ENCODE measurements at places on chromosomes 12 and 14.

- DNase-seq, result no peak
These were observed 18.4 kb downstream of the ZNF664 start for GRCh38 chr12:123991372-123991951.

- DNase-seq, result no peak
These were observed 13.2 kb downstream of the BEGAIN start for GRCh38 chr14:100573757-100574641.

GRCh38 chr14:104879201-104879982, 14.3 kb downstream of the CEP170B start:
- DNase-seq, result no peak

DNA sequence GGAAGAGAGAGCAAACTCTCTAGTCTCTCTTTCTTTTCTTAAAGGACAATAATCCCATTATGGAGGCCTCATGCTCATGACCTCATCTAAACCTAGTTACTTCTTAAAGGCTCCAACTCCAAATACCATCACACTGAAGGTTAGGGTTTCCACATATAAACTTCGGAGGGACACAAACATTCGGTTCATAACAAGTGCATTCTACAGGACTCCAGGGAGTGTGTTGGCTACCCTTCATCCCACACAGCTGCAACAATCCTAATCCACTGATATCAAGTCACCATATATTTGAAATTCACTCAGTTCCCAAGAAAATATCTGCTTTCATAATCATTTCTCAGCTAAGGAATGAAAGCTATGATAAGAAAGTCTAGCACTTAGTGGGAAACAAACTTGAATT, 265.9 kb upstream of the PLEKHG7 start:
- no peak for DNase-seq

GRCh38 chr12:43832463-43833168, 3.3 kb upstream of the TMEM117 start:
- DNase-seq, result no peak

GRCh38 chr12:51005671-51006070, 20.5 kb downstream of the SLC11A2 start:
- DNase-seq, result no peak

DNA sequence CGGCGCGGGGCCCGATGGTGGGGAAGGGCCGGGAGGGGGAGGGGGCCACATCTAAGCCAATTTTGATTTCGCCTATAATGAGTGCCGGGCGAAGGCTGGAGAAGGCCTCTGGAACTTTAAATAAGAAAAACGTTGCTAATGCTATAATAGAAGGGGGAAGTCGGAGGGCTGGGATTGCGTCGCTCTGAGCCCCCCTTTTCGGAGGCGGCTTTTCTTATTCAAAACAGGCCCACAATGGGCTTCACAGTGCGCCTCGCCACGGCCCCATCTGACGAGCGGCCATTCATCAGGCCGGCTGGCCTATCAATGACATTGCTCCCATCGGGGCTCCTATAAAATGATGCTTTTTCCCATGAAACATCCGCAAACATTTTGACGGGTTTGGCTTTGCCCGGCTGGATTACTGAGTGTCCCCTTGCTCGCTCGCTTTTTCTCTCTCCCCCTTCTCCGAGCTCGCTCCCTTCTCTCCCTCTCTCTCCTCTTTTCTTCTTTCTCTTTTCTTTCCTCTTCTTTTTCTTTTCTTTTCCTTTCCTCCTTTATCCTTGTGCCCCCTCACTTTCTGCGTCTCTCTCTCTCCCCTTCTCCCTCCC, at the start of gene RFX4:
Gene RFX4 (plus strand): TSS at position 364 of the 590 bp plus-strand sequence. CDS start 317 bp downstream, outside the sequence.
- no peak for DNase-seq

DNA sequence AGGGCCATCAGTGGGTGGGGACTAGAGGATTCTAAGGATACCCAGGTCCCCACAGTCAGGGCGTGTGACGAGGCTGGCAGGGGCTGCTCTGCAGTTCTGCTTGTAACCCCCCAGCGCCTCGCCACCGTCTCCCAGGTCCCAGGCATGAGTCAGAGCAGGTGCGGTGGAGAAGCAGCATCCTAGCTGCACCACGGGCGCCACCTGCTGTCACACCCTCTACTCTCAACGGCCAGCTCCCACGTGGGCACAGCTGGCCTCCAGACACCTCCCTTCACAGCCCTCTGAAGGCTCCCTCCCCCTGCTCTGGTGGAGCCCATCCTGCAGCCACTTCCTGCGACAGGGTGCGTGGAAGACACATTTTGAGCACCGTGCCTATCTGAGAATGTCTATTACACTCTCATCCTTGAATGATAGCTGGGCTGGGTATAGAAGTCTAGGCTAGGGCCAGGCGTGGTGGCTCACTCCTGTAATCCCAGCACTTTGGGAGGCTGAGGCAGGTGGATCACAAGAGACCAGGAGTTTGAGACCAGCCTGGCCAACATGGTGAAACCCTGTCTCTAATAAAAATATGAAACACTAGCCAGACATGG, 6.9 kb upstream of the NUDT14 start:
- DNase-seq, result no peak

DNA sequence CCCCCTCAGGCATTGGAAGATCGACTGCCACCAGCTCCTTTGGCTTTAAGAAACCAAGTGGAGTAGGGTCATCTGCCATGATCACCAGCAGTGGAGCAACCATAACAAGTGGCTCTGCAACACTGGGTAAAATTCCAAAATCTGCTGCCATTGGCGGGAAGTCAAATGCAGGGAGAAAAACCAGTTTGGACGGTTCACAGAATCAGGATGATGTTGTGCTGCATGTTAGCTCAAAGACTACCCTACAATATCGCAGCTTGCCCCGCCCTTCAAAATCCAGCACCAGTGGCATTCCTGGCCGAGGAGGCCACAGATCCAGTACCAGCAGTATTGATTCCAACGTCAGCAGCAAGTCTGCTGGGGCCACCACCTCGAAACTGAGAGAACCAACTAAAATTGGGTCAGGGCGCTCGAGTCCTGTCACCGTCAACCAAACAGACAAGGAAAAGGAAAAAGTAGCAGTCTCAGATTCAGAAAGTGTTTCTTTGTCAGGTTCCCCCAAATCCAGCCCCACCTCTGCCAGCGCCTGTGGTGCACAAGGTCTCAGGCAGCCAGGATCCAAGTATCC, 288.7 kb downstream of the NAV3 start:
- no peak for DNase-seq

DNA sequence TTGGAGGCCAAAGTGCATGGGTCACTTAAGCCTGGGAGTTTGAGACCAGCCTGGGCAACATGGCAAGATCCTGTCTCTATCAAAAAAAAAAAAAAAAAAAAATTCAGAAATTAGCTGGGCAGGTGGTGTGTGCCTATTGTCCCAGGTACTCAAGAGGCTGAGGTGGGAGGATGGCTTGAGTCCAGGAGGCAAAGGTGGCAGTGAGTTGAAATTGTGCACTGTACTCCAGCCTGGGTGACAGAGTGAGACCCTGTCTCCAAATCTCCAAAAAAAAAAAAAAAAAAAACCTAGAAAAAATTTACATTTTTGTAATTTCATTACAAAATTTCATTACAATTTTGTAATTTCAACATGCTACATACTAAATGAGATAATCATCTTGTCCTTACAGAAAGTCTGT, 42.7 kb downstream of the SYNE2 start:
- DNase-seq, result no peak

DNA sequence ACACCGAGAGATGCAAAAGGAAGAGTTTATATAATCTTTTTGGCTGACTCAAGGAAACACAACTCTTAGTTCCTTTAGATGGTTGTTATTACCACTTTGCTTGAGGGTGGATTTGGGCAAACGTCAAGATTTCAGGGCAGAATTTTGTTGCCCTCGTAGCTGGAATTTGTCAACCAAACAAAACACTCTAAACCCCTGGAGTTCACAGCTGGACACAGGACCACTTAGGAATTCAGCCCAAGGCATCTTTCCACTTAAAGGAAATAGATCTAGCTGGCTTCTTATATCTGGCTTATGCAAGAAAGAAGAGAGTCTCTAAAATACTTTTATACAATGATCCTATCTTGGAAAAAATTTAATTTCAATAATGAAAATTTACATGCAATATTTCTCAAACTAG, 237.8 kb upstream of the LRIG3 start:
- DNase-seq, result no peak

- no peak for DNase-seq
These were observed 1.9 kb downstream of the TTLL5 start for GRCh38 chr14:75662966-75663365.

- DNase-seq, result peak; percentile 69
These were observed at the start of gene POLE2 for GRCh38 chr14:49687942-49688700. Gene POLE2, minus strand, starts transcription at chr14:49688214. Its CDS starts 11 bp downstream, at chr14:49688203.

- DNase-seq, result no peak
These were observed 41.7 kb upstream of the ANO4 start for GRCh38 chr12:100752841-100753240.

GRCh38 chr14:69699748-69700303, 67.1 kb upstream of the SRSF5 start:
- no peak for DNase-seq

GRCh38 chr14:24978862-24979724, 70.9 kb downstream of the STXBP6 start:
- DNase-seq, result no peak

DNA sequence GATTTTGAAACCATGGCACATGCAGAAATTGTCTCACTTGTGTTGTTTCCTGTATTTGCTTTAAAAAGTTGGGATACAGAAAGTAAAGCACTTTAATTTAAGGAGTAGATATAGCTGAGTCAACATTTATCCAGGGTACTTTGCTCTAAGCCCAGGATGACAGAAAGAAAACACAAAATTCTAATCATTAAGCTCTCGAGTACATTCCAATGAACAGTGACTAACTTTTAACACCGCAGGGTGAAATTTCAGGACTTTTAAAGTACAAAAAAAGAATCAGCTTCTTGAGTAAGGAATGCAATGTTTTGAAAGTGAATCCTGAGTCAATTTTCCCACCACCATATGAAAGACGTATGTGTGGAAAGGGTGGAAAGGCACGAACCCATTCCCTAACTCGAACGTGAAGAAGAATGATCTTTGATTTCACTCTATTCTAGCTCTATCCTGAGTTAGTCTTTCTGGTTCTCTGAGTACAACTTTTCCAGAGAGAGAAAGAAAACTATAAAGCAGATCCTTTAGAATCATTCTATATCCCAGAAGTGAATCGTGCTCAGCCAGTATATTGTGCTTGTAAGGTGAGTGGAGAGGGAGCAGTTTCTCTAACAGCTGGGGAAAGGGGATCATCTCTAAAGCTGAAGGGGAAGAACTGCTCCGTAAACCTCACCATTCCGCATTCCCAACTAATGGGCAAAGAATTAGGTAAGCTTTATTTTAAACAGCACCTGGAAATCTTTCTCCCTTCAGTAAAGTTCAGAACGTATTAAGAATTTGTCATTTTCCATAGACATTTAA, 779.0 kb upstream of the FLRT2 start:
- DNase-seq, result no peak

DNA sequence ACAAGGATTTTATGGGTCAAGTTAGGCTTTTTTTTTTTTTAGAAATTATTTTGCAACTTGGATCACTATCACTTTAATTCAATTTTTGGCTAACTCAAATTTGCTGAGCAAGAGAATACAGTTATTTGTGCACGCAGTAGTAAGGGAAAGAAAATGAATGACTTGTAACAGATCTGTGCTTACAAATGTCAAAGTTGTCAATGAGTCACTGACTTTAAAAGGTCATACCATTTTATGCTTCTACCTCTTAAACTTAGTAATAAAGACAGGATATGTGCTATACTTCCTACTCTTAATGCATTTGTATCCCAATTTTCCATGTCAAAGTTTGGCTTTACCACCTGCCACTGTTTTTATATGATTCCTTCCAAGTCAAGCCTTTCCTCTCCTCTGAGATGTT, 131.1 kb upstream of the FBXO33 start:
- no peak for DNase-seq

DNA sequence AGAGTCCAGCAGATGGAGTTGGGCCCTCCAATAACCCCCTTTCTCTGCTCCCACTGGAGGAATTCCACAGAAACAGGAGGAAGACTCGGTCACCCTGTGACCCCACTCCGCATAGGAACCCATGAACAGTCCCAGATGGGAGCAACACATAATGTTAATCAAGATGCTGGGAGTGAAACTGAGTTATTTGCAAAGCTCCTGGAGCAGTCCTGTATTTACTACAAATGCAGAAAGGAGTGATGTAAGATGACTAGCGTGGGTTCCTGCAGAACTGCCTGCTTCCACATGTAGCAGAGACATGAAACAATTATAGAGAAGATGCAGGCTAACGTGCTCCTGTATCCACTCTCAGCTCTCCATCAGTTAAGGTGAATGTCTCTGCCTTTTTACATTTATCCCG, 274.7 kb downstream of the FOXN3 start:
- no peak for DNase-seq

GRCh38 chr14:89013698-89014568, 189.5 kb downstream of the TTC8 start:
- DNase-seq, result no peak

GRCh38 chr12:1890119-1890703, 28.2 kb downstream of the CACNA2D4 start:
- no peak for DNase-seq

GRCh38 chr12:57822392-57823130, 4.0 kb upstream of the AVIL start:
- DNase-seq, result no peak

- no peak for DNase-seq
These were observed 1.5 kb upstream of the ULK1 start for GRCh38 chr12:131892711-131893604.

DNA sequence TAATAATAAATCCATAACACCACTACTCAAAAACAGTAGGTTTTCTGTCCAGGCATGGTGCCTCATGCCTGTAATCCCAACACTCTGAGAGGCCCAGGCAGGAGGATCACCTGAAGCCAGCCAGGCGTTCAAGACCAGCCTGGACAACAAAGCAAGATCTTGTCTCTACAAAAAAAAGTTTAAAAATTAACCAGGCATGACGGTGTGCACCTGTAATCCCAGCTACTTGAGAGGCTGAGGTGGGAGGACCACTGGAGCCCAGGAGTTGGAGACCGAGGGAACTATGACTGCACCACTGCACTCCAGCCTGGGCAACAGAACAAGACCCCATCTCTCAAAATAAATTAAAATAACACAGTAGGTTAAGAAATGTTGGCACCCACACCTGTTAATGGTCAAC, 44.5 kb upstream of the AP4S1 start:
- no peak for DNase-seq

DNA sequence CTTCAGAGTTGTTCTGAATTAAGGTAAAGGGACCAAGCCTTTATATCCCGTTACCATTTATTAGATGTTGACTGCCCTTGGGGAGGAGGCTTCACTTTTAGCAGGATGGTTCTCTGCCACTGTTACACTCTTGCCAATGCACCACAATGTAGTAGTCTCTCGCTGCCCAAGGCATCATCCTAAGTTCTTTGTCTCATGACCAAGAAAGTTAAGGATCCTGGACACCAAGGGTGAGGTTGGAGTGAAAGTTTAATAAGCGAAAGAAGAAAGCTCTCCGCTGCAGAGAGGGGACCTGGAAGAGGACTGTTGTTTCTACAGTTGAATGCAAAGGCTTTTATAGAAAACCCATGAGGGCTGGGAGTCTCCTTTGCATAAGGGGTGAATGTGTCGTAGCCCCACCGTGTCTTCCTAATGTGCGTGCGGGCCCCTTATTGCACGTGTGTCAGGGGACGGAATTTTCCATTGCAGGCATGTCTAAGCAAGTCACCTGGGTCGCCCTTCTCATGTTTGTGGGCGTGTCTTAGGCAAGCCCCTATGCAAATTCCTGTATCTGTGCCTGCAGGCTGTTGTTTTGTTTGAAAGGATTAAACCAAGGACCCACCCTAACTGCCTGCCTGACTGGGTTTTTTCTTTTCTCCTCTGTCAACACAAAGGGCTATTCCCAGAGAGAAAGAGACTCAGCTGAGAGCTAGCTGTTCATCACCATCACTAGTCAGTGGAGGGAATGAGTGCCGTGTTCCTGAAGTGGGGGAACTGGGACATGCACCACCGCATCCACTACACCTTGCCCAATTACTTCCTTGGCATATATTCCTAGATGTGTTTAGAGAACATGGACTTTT, 17.6 kb upstream of the RNASE1 start:
- no peak for DNase-seq

GRCh38 chr12:30930641-30931040, 4.1 kb downstream of the TSPAN11 start:
- no peak for DNase-seq

All from CD4-positive, alpha-beta T cell treated with Interleukin-1 beta for 1 hour (primary cell).